ENCODE measurements at places on chromosomes 2 and 18.

DNA sequence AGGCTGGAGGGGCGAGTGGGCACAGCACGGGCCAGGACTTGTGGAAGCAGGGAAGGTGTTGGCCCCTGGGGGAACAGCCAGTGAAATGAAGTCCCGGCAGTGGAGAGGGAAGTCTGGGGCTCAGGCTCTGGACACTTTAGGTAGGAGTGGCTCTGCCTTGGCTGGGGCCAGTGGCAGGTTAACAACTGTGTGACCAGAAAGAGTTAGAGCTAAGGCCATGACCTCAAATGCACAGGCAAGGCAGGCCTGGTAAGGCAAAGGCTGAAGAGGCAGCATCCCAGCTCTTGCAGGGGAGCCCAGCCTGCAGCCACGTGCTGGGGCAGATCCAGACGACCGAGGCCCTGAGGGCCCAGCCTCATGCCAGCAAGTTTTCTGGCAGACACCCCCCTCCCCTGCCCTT lies 21.5 kb downstream of the PCARE start:
- no peak for DNase-seq

- DNase-seq = no peak
Observed at GRCh38 chr2:161552015-161552414, 72.2 kb upstream of the SLC4A10 start.

DNA sequence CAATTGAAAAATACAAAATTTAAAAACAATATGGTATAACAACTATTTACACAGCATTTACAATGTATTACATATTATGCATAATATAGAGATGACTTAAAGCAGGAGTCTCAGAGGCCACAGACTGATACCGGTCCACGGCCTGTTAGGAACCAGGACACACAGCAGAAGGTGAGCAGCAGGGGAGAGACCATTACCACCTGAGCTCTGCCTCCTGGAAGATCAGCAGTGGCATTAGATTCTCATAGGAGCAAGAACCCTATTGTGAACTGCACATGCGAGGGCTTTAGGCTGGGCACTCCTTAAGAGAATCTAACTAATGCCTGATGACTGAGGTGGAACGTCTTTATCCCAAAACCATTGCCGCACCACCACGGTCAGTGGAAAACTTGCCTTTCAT lies 58.0 kb downstream of the SMAD2 start:
- no peak for DNase-seq

GRCh38 chr2:203394519-203395227 lies 66.5 kb downstream of the ABI2 start:
- DNase-seq = no peak

DNA sequence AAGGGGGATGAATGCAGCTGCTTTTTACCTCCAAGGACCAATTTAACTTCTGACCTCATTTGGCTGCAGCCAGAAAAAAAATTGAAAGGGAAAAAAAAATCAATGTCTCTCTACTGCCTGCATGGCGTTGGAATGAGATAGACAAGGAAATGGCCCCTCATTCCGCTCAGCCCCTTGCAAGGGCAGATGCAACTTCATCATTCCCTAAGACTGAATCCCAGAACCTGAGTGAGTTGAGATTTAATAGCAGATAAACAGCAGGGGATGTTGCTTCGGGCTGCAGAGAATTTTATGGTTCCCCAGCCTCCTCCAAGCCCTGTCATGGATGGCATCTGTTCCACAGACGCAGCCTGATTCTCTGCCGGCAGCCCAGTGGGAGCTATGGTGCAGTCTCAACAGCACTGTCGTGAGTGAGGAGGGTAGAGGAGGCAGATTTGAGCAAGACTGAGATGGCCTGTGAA lies 49.0 kb downstream of the CAPN13 start:
- no peak for DNase-seq

DNA sequence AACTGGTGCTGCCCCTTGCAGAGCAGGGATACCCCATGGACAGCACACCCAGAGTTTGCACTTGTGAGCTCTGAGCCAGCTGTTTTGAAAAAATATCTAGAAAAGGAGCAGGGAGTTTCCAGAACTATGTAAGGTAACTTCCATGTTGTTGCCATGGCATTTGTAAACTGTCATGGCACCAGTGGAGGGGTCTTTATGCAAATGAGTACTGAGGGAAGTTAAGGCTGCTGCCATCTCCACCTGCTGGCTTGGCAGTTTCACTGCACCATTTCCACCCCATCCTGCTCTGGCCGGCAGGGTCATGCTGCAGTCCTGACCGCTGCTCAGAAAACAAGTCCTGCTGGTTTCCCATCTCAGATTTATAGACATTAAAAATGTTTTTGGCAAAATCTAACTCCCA lies 52.3 kb upstream of the SNTG2 start:
- DNase-seq = no peak

- no peak for DNase-seq
Observed at GRCh38 chr2:10478916-10479315, 30.8 kb upstream of the ODC1 start.

DNA sequence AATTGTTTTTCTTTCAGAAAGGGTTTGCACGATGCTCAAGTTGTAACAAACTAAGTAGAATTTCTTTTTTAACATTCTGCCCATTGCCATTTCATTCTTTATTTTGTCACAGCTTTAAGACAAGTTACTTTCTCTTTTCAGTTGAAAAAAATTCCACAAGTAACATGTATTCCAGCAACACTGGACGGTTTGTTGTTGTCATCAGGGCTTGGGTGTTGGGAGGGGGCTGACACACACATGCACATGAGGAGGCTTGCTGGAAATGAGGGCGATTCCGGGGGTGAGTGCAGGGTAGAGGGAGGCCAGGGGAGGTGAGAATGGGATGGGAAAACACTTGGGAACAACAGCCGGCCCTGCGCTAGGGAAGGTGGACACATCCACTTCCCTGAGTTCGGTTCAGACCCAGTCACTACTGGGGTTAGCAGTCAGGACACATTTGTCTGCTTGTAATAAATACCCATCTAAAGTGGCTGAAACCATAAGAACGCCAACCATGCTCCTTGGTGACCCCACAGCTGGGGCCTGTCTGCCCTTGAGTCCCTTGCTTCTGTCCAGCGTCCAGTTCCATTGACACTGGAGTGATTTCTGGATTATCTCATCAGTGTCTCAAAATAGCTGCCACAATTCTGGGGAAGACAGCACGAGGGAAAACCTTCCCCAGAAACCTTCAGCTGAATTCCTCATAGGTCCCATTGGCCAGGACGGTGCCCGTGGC lies 141.8 kb upstream of the BCL2L11 start:
- DNase-seq = no peak

DNA sequence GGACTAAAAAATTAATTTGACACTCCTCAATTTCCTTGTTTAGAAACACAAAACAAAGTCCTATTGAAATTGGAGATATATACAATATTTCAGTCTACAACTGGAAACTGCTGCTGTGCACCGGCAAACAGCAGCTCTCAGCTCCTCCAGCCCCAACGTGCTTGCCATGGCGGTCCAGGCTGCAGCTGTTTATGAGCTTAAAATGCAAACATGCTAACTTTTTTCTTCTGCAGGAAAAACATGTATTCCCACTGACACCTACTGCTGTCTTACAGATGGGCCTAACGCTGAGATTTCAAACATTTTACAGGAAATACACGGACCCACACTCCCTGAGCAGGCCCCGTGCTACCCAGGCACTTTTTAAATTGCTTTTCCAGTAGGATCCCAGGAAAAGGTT lies 195.5 kb downstream of the BCL11A start:
- no peak for DNase-seq

- DNase-seq = no peak
Observed at GRCh38 chr2:236538242-236538641, 31.4 kb upstream of the ACKR3 start.

- DNase-seq = no peak
Observed at GRCh38 chr2:11417946-11418585, 47.9 kb downstream of the E2F6 start.

DNA sequence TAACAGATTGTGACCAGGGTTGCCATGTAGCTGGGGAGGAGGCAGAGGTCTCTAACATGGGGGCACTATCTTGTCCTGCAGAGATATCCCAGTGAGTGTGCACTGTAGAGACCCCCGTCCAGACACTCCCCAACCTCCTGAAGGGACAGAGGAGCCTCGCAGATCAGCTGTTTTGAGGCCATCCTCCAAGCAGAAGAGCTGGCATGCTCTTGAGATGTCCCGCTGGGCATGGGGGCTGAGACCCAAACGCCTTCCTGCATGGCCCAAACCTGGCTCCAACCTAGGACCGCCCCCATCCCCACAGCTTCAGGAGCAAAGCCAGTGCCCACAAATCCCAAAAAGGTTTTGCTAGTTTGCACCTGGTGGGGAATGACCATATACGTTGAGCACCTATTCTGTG lies 2.7 kb upstream of the SLC66A3 start:
- no peak for DNase-seq

- no peak for DNase-seq
Observed at GRCh38 chr2:230010501-230010900, 58.2 kb downstream of the SLC16A14 start.

DNA sequence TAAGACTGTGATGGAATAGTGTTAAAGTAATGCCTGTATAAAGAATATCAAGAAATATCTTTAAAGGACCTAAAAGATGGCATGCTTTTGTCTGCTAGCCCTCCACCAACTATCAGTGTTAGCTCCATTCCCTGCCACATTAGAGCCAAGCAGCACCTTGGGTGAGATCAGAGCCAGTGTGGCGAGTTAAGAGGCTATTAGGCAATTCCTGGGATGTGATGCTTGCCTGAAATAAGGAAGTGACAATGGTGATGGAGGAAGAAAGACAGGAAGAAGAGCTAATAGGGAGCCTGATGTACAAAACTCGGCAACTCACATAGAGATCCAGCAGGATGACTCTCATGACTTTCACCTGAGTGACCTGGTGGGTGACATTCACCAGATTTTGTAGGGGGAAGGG lies 143.5 kb downstream of the ZEB2 start:
- no peak for DNase-seq

GRCh38 chr2:64104933-64105332 lies 39.3 kb downstream of the PELI1 start:
- DNase-seq = no peak

DNA sequence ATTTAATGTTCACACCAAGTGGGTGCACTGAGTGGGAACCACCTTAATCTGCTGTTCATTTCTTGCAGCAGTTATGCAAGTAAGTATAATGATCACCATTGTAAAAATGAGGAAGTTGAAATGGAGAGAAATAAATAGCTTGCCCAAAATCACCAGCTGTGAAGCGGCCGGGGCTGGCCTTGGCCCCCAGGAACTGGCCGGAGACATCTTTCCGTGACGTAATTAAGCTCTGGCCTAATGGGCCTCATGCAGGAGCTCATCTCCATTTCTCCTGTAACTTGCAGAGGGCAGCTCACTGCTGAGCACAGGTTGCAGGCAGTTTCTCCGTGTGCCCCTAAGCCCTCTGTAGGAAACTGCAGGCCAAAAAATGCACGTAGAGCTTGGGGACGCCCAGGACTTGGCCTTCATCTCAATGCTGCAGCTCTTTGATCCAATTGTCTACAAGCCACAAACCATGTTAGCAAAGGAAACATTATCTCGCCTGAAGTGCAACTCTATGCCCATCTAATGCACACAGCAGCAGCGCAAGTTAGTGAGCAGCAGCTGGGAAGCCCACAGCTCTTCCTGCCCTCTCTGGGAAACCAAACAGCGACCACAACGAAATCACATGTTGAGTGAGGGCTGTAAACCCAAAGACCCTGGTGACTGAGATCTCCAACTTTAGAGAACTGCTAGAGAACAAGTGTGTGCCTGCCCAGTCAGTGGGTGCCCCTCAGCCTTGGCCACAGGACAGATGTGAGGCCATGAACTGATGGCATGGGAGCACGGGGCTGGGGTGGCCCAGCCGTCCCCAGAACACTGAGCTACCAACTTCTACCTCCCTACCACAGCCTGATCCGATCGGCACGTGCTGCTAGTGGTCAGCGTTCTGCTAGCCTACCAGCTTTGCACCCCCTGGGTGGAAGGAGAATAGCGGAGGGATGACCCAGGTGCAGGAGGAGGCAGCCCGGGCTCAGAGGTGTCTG lies 28.8 kb downstream of the APCDD1 start:
- peak; percentile 31 for DNase-seq

GRCh38 chr18:55510809-55511208 lies 77.2 kb downstream of the TCF4 start:
- no peak for DNase-seq

DNA sequence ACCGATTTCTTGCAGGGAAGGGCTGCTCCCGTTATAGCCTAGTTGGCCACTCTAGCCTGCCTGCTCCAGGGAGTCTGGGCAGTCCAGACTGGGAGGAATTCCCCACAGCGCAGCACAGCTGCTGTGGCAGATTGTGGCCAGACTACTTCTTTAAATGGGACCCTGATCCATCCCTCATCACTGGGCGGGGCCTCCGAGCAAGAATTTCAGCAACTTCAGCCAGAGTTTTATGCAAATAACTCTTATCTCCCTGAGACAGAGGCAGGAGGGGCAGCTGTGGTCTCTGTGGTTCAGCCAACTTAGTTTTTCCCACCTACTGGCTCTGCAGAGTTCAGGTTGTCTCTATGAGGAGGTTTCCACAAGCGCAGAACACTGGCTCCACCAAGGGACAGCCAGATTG lies 1583.2 kb downstream of the SUCLG1 start:
- DNase-seq = no peak

DNA sequence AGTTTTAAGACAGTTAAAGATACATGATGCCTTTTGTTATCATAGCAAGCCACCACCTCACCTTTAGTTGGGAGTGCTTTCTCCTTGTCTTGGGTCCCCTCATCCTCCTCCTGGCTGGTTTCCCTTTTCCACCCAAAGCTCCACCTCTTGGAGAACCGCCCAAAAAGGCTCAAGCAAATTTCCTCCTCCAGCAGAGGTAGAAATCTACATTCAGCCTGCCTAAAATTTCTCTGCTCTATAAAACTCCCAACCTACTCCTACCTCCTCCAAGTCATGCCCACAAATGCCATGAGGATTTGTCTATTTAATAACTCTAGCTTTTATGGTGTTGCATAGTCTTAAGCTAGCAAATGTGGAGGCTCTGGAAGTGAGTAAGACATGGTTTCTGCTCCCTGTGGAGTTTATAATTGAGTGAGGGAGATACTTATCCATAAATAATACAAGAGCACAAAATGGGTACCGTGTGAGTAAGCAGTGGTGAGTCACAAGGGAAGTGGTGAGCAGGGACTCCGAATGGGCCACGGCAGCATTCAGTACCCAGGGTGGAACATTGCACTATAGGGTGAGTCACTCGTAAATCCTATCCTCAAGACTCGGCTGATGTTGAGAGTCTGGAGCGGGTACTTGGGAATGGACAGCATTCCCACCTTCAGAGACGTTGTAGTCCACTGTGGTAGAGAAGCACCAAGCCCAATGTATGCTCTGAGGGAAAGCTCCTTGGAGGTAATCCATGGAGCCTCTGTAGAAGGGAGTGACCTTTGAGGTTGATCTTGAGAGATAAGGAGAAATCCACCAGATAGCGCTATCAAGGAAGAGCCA lies 146.3 kb downstream of the RTN4 start:
- DNase-seq = no peak
